NCI-H1417 (cell line): ENCODE measurements at places on chromosomes 4 and X.

GRCh38 chr4:30126351-30126750 lies 593.8 kb upstream of the PCDH7 start:
- DNase-seq: no peak

DNA sequence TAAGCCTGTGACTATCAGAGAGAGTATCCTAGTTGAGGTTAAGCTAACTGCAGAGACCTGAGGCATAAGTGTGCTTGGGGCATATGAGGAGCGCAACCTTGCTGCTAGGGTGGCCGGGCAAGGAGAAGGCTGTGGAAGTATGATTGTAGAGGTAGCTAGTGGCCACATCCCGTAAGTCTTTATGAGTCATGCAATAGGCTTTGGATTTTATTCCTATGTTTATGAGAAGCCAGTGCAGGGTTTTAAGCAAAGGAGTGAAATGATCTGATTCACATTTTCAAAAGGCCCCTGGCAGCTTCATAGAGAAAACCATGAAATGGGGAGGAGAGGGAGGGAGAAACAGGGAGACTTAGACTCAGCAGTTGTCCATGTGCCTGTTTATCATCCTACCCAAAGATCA lies 92.1 kb upstream of the WDFY3 start:
- DNase-seq: no peak

GRCh38 chrX:30653415-30654131 lies at the start of gene GK:
Gene GK, plus strand, starts transcription at chrX:30653423. Its CDS starts 115 bp downstream, at chrX:30653538.
- DNase-seq: peak; percentile 72

GRCh38 chrX:52990848-52991247 lies 32.5 kb upstream of the FAM156A start:
- DNase-seq: no peak
